ENCODE measurements at places on chromosomes 11 and 22. TPM values are rescaled to one million over a fixed set of nuclear protein-coding genes. Genes with fewer than 3 reads are reported as not detected.

Gene MAPK8IP2
- total RNA-seq: 3.5 TPM

Gene OR51E2
- not detected for total RNA-seq

DNA sequence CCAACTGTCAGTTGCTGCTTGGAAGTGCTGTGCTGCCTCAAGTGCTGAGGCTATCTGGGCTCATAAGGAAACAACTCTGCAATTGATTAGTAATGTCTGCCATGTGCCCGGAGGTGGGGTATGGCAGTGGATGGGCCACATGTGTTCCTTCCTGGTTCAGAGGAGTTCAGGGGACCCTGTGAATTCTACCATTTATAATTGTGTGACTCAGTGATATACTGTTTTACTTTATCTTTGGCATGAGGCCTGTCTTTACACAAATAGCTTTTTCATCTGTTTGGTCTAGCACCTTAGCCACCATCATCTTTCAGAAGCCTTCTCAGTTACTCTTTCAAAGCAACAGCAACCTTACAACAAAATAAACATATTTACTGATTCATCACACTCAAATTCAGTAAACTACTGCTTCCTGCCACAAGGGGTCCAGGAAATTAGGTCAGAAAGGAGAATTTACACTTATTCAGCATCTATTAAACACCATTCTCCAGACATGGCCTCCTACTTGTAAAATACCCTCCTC lies 20.9 kb downstream of the DKK3 start:
- no peak overlapping the region for H3K27ac ChIP-seq
- DNase-seq: peak; percentile 51
- no peaks in the 10 kb centered on the region for H3K27me3 ChIP-seq
- H3K36me3 ChIP-seq: no peaks in the 10 kb centered on the region
- H3K4me1 ChIP-seq: peaks cover 10% of the 10 kb centered on the region

- H3K27ac ChIP-seq: no peak overlapping the region
- H3K4me1 ChIP-seq: no peaks in the 10 kb centered on the region
- no peaks in the 10 kb centered on the region for H3K27me3 ChIP-seq
Measured at GRCh38 chr11:102850973-102851745, 7.8 kb upstream of the MMP3 start.

DNA sequence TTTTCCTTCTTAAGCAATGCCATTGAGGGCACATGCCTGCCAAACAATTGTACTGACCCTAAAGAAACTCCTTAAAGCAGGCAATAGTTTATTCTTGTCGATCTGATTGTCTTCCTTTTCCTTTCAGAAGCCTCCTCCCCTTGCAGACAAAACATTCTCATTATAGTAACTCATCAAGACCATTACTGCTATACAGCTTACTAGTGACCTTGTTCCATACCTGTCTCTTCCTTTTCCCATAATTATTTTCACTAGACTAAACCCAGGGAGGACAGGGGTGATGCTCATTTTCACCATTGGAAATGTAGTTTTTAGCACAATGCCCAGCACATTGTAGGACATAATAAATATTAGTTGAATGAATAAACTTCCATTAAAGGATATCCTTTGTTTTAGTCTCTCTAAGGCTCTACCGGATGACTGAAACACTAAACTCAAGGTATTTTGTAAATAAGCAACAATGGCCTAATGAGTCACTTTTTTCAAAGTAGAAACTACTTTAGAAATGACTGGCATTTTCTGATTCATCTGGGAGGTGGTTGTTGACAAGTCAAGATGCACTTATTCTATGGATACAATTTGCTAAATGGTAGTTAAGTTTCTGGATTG lies 9.3 kb upstream of the MSANTD4 start:
- H3K27ac ChIP-seq: no peak overlapping the region
- no peak for DNase-seq
- no peaks in the 10 kb centered on the region for H3K27me3 ChIP-seq
- no peaks in the 10 kb centered on the region for H3K36me3 ChIP-seq

All from GM23338 (cell line).